Renal cortical epithelial cell (primary cell): ENCODE measurements at places on chromosomes 6 and 20. TPM values are rescaled to one million over a fixed set of nuclear protein-coding genes. Genes with fewer than 3 reads are reported as not detected.

GRCh38 chr6:77034161-77034560, 429.1 kb downstream of the HTR1B start:
- peak; percentile 88 for DNase-seq

DNA sequence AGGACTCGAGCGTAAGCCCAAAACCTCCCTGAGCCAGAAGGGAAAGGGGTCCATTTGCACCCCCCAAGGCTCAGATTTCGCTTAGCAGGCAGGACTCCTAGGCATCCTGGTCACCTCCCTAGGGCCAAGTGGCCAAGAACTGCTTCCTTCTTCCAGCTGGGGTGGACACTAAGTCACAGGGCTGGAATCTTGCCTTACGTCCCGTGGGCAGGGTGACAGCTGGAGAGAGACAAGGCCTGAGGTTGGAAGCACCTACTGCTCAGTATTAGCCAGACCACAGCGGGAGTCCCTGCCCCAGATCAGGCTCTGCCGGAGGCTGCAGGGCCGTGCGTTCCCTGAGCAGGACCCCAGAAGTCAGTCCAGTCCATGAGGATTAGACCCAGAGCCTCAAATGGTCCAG, 19.7 kb downstream of the LAMA5 start:
- DNase-seq, result no peak

DNA sequence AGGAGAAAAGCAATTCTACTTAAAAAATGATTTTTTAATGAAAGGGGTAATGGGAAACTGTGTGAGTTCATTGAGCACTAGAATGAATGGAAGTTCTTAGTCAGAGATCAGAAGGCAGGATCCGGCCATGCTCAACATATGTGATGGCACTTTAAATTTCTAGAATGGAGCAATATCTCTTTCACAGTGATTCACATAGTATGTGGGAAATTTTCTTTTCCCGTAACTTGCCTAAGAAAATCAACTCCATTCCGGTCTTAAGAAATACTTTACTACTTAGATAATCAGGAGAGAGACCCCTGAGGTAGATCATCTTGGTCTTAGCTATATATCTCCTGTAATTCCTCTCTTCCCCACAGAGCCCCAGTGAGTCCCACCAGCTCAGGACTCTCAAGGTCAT, 131.8 kb downstream of the SCML4 start:
- peak; percentile 6 for DNase-seq

- no peak for DNase-seq
Observed at GRCh38 chr6:62683063-62683462, 397.0 kb upstream of the KHDRBS2 start.

GRCh38 chr6:42028234-42029061, 21.9 kb upstream of the TAF8 start:
- no peak for DNase-seq

DNA sequence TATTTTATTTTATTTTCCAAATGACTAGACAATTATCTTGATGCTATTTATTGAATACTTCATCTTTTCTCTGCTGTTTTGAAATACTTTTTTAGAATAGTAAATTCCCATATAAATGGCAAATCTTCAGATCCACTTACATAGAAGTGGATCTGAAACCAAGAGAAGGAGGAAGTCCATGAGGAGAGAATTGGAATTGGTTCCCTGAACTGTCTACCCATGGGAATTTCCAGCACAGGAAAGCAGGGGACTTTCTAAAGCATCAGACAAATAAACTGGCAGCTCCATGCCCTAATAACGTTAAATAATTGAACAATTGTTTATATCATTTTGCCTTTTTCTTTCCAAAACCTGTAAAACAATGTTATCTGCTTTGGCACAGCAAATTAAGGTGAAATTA, 47.1 kb upstream of the PNRC1 start:
- peak; percentile 43 for DNase-seq

DNA sequence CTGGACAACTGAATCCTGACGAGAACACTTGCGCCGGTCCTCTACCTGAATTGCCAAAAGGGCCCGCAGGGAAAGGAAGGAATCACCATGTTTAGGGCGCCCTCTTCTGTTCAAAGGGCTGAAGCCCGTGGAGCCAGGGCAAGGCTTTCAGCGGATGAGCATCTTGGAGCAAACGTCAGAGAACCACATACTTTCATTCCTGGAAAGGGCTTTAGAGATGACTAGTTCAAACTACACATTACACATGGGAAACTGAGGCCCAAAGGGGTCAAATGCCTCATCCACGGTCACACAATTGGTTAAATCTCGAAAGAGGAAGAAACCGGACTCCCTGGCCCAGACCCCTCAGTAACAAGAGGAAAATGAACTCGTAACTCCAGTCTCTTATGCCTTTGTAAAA, 11.5 kb upstream of the ZNF133 start:
- DNase-seq, result peak; percentile 54

GRCh38 chr6:104595311-104595820, 264.4 kb downstream of the HACE1 start:
- no peak for DNase-seq

DNA sequence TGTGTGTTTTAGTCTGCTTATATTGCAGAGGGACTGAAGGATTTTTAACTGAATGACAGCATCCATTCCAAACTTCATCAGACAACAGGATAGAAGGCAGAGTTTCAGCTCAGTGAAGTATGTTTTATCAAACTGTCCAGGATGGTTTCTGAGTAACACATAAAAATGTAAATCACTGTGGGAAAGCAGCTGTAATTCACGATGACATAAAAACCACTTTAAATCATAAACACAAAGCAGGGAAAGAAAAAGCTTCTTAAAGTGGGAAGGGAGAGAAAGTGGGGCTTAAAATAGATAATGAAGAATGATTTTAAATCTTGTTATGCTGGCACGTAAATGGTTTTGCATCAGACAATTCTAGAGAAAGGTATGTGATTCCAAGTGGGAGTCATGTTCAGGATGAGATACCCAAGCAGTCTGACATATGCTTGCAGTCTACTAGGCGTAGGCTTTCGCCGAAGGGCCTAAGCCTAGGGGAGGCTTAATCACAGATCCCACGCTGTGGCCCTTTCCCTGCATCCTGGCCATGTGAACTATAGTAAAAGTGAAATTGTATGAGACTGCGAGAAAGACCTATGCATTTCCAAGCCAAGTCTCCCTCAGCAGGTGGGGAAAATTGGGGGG, 610.6 kb downstream of the PRKN start:
- no peak for DNase-seq

- DNase-seq, result no peak
Observed at GRCh38 chr20:56343861-56344381, 14.9 kb upstream of the FAM210B start.

GRCh38 chr20:4635781-4636180, 85.9 kb upstream of the PRND start:
- DNase-seq, result no peak

GRCh38 chr6:33654831-33655554, 33.9 kb downstream of the ITPR3 start:
- DNase-seq, result no peak

DNA sequence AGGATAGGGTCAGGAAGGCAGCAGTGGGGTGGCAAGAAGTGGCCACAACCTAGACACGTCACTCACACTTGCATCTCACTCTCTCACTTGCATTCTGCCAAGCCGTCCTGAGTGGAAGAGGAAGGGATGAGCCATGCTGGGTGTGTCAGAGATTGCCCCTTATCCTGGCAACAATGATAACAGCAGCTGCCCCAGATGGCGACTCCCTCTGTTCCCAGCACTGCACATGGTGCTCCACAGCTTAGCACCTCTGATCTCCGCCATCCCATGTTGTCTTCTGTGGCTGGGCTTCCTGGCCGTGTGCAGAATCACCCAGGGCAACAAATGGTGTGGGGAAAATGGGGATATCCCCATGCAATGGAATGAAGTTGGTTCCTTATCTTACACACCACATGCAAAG, 11.1 kb downstream of the KCNB1 start:
- no peak for DNase-seq

GRCh38 chr20:63542696-63543095, 4.9 kb downstream of the SRMS start:
- DNase-seq, result no peak

DNA sequence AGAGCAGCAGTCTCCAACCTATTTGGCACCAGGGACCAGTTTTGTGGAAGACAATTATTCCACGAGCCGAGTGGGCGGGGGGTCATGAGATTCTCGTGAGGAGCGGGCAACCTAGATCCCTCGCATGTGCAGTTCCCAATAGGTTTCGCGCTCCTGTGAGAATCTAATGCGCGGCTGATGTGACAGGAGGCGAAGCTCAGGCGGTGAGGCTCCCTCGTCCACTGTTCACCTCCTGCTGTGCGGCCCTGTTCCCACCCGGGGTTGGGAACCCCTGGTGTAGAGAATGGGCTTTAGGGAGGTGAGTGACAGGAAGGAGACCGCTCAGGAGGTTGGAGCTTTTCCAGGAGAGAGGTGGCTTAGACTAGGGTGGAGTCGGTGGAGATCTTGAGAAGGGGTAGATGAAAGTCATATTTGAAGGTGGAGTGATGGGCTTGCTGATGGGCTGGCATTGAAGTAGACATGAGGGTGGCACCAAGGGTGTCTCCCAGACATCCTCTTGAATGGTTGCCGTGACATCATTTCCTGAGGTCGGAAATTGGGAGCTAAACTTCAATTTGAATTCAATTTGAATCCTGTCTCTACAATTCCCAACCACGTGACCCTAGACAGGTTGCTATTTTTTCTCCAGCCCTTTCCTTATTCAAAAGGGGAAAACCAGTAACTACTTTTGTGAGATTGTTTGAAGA, 1.5 kb upstream of the RAD21L1 start:
- DNase-seq, result no peak

- peak; percentile 19 for DNase-seq
Observed at GRCh38 chr6:110341663-110342596, 16.2 kb downstream of the METTL24 start.

DNA sequence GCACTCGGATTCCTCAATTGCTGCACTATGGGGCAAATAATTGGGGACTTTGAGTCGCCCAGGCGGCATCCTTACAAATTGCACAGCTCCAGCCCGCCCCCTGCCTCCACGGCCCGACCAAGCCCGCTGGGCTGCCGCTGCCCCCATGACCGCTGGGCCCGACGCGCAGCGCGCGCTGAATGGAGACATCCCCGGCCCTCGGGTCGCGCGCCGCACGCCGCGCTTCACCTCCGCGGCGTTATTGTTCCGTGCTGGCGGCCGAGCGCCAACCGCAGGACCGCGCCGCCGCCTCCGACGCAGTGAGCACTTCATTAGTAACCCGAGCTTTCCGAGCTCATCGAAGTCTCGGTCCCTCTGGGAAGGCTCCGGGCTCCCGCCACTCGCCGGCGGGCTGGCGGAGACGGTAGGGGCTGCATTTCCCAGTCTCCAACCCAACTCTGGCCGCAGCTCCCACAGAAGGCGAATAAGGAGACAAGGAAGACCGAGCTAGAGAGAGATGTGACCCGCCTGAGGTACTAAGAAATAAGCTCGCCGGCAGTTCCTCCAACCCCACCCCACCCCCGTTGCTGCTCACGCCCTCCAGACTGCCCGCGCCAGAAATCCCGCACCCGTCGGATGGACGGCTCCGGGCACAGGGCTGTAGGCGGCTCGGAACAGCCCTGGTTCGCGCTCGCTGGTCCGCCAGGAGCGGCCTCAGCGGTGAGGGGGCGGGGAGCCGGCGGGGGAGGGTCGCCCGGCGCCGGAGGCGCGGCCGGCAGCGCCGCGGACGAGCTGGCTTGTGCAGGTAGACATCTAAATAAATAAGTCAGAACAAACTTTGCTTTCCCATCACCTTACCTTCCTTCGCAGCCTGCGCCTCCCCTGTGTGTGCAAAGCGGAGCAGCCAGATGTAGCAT, 703 bp downstream of the EPHA7 start:
- DNase-seq, result no peak

DNA sequence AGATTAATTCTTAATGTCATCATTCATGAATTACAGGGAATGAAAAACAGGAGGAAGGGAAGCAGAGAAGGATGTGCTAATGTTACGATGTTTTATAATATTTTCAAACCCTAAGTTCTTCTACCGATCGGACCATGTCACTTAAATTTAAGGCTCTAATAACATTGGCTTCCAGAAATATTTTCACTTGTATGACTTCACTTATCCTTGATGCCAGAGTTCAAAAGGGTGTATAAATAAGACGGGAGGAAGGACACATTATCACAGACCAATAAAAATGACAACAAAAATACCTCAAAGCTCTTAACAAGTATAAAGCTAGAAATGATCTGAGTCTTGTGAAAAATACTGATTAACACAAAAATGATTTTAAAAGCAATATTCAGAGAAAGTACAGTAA, 370.4 kb upstream of the CITED2 start:
- no peak for DNase-seq

- no peak for DNase-seq
Observed at GRCh38 chr20:1472556-1473245, 6.1 kb upstream of the NSFL1C start.

GRCh38 chr6:105280033-105280432, 100.2 kb upstream of the POPDC3 start:
- DNase-seq, result no peak

DNA sequence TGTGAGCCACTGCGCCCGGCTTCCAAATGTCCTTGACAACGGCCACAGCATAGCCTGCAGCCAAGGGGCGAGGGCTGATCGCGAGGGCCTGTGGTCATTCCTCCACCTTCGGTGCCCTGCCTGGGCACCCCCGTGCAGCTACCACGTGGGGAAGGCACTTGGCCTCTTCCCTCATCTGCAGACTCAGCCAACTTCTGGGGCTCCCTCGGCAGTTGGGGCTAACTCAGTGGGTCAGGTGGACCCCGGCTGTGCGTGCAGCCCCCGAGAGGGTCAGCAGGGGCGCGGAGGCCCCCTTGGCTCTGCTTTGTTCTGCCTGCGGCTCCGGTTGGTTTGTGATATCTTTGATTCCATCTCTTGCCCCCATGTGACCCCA, 52.9 kb upstream of the BHLHE23 start:
- no peak for DNase-seq

- DNase-seq, result no peak
Observed at GRCh38 chr6:36550473-36551000, 3.3 kb upstream of the STK38 start.

GRCh38 chr6:159713984-159714383, 13.3 kb upstream of the WTAP start:
- DNase-seq, result no peak

DNA sequence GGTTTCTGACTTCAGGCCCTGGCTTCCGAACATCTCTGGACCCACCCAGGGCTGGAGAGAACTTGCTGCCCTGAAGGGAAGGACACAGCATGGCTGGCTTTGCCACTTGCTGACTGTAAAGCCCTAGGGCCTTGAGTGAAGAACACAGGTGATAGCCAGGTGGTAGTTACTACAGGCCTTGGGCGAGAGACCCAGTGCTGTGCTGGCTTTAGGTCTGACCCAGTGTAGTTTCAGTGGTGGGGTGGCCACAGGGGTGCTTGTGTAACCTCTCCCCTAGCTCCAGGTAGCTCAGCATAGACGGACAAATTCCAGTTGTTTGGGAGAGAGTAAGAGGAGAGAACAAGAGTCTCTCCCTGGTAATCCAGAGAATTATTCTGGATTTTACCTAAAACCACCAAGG, 27.1 kb downstream of the NCOA6 start:
- no peak for DNase-seq

GRCh38 chr20:22617160-22617559, 32.8 kb upstream of the FOXA2 start:
- DNase-seq, result no peak

NFS1 gene
- 37.7 and 53.9 TPM in 2 replicates for total RNA-seq

CFB gene
- total RNA-seq, result 24.3 and 32.7 TPM in 2 replicates

OXT gene
- total RNA-seq, result not detected in 2 replicates

SIRPD gene
- total RNA-seq, result not detected in 2 replicates

SLX4IP gene
- 2.8 and 7.1 TPM in 2 replicates for total RNA-seq

GSTA2 gene
- 0.15 TPM in 1 of 2 replicates, not detected in the other for total RNA-seq

MLIP gene
- total RNA-seq, result 0.15 TPM in 1 of 2 replicates, not detected in the other

NRSN1 gene
- total RNA-seq, result 0.15 TPM in 1 of 2 replicates, not detected in the other

ZBP1 gene
- 0.35 TPM in 1 of 2 replicates, not detected in the other for total RNA-seq

PSORS1C2 gene
- not detected in 2 replicates for total RNA-seq

OR2H1 gene
- not detected in 2 replicates for total RNA-seq

CCM2L gene
- total RNA-seq, result 0.35 TPM in 1 of 2 replicates, not detected in the other

AKAP7 gene
- total RNA-seq, result 6.9 and 20.4 TPM in 2 replicates

CALHM5 gene
- total RNA-seq, result 0.17 and 0.40 TPM in 2 replicates

CST2 gene
- total RNA-seq, result not detected in 2 replicates
